ENCODE measurements at places on chromosomes 13 and 19.
A peak's percentile ranks its signal among the peaks of the same experiment; 100 is the strongest.

GRCh38 chr19:20858218-20858617 lies 64.8 kb upstream of the ZNF85 start:
- no peak for DNase-seq

DNA sequence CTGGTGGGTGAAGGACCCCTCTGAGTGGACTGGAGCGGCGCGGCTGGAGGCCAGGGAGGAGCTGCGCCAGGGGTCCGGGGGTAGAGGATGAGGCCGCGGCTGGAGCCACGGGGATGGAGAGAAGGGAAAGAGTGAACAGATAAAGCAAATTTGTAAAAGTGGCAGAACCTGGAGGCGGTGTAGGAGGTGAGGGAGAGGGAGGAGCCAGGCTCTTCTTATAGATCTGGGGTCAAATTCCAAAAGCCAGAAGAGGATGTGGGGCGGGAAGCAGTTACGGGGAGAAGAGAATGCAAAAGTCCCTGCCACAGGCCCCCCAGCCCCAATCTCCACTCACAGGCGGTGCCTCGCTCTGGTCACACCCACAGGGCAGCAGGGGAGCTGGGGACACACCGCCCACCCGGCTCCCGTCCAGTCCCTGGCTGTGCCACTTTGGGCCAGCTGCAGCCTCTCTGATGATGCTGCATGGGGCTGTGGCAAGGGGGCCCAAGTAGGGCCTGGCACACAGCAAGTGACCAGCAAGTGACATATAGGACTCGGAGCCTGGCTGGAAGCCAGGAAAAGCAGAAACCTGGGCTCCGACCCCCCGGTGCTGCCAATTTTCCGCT lies 11.1 kb downstream of the LRRC4B start:
- DNase-seq = no peak

DNA sequence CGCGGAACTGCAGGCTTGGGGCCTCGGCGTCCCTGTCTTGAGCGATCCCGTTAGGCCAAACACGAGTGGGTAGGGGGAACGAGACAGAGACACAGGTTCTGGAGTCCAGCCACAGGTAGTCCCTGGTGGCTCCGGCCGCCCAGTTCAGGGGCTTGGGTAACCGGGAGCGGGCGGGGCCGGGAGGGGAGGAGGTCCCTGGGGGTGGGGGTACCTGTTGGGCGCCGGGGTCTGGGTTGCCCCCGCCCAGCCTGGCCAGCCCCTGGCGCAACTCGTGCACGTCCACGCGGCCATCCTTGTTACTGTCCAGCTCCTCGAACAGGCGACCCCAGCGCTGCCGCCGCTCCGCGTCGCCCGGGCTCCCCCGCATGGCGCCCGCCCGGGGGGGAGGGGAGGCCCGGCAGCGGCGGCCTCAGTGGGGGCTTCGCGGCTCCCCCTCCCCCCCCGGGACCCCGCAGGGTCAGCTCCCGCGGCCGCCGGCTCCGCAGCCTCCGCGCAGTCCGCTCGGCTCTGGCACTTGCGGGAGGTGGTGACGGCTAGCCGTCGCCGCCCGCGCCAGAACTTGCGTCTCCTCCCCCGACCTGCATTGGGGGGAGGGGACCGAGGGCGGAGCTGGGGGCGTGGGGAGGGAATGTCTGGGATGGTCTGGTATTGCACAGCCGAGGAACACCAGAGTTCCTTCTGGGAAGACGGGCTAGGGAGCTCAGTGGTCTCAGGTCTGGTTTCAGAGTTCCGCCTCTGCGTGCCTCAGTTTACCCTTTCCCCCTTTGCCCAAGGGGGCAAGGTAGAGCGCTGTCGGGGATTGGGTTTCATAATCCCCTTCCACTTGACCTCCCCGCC lies at the start of gene SLC25A23:
SLC25A23 (minus strand) TSS at position 531 of the 837 bp plus-strand sequence; CDS start at position 367, 164 bp downstream.
- DNase-seq = peak; percentile 76

- no peak for DNase-seq
These were observed 26.6 kb downstream of the CD70 start for GRCh38 chr19:6564393-6564792.

DNA sequence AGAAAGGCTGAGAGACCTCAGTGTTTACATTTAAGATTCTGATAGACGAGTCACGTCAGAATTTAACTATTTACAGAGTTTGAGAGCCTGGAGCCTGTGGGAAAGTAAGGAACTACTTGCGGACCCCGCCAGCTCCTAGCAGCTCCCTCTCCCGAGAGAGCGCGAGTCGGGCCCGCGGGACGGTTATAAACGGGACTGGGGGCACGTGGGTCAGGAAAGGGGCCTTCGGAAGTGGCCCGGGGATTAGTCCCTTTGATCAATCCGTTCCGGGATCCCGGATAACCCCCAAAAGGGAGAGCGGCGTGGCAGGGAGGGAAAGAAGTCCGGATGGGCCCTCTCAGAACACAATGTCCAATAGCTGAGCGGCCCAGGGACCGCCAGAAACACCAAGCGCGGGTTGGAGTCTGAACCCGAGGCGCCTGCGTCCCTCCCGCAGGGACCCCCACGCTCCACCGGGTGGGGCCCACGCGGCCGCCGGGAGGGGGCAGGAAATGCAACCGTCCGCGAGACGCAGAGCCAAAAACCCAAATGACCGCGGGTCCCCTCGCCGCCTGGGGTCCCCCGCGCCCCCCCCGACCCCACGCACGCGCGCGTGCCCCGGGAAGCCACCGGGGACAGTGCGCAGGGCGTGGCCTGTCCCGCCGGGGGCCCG lies 3.6 kb downstream of the ZIC5 start:
- DNase-seq = no peak

- DNase-seq = no peak
These were observed 44.7 kb upstream of the GPI start for GRCh38 chr19:34320277-34320676.

DNA sequence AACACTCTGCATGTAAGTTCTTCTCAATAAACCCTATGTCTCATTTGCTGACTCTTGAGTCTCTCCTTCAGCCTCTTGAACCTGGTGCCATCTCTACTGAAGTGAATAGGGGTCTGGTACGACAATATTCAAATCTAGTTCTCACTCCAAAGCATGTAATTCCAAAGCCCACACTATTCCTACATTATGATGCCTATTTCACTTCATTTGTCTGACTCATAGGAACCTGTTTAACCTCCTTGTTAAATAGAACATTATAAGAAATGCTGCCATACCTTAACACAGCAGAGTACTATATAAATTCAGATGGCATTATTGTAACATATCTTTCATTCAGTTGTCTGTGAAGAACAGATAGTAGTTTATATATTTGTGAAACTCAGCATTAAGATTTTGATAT lies 67.1 kb downstream of the STARD13 start:
- DNase-seq = no peak

- DNase-seq = peak; percentile 17
These were observed 220.3 kb downstream of the KLF12 start for GRCh38 chr13:73913751-73914518.

DNA sequence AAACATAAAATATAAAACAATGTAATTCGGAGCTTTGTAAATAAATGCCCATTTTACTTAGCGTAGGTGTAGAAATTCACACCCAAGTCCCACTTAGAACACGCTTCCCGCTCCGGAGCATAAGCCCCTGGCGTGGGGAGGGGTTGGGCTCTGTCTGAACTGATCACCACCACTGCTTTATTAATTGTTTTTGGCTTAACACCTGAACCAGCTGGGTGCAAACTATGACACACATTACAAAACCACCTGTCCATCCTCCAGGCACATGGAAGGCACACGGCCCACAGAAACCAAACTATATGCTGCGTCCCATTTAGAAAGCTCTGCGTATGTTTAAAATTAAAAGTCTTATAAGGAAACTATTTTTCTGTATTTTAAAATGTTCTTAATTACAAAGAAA lies 25.9 kb downstream of the RASA3 start:
- DNase-seq = no peak

- DNase-seq = peak; percentile 95
These were observed at the start of gene SAMD1 for GRCh38 chr19:14090509-14091080. TSS of gene SAMD1 (minus strand) at chr19:14090751.

GRCh38 chr13:23744315-23744714 lies 144.9 kb downstream of the MIPEP start:
- DNase-seq = no peak

DNA sequence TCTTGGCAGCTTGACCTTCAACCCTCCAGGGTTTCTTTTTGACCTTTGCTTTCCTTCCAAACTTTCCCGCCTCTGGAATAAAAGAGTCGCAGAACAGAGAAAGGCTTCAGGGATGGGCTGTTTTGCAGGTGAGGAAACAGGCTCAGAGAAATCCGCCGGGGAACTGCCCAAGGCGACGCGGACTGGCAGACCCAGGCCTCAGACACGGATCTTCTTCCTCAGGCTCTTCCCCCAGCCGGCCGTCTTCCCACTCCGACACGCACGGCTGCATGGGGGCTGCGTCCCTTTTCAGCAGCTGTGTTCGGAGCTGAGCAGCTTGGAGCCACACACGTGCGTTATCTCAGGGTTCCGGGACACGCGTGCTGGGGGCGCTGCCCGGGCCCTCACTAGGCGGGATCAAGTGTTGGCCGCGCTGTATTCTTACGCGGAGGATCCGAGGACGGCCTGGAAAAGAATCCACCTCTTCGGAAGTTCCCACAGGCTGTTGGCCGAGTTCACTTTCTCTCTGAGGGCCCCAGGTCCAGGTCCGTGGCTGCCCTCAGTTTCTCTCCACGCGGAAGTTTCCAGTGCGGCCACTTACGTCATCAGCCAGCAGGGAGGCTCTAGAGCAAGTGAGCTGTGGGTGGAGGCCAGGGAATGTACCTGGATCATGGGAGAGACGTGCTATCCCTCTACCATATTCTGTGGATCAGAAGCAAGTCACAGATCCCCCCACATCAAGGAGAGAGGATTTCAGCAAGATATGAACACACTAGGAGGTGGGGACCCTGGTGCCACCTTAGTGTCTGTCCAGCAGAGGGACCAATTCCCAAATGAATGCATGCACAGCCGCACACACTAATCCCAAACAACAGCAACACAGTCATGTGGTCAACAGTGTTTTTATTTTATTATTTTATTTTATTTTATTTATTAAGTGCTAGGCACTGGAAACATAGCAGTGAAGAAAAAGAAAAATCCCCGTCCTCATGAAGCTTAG lies 100.4 kb downstream of the ING1 start:
- DNase-seq = no peak

- DNase-seq = no peak
These were observed 86.6 kb upstream of the POSTN start for GRCh38 chr13:37685206-37685605.

DNA sequence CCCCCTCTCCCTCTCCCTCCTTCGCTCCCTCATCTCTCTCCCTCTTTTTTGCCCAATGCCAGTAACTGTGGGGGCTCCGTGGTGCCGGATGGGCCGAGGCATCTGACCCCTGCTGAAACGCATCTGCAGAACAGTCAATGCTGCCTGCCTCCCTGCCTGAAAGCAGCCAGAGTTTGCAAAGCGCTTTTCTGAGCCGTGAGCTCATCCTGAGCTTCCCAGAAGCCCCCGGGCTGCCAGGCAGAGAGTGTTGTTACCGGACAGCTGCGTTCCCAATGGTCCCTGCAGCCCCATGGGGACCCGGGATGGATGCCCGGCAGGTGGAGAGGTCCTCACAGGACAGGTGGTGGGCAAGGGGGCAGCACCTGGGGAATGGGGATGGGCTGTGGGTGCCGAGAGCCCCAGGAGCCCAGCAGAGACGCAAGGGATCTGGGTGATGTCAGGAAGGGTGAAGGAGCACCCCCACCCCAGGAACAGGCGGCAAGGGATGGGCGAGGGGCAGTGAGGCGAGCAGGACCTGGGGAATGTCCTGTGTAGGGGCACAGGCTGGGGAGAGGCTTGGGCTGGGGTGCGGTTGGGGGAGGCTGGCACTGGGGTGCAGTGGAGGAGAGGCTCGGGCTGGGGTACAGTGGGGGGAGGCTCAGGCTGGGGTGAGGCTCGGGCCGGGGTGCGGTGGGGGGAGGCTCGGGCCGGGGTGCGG lies 33.0 kb downstream of the GPX4 start:
- no peak for DNase-seq

DNA sequence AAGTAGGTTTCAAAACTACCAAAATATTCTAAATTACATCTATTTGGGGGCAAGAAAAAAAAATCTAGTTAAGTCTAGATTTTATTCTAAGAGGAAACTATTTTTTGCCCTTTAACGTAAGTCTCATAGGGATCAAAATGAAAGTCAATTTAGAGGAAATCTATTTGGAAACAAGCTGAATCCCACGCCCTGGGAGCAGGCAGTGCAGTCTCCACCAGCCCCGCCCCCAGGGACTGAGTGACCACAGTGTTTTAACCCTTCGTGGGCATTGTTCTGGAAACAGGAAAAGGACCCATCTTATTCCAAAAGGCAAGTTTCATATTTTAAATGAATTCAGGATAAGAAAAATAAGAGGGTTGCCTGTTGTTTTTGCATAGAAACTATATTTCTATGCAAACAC lies 209.7 kb downstream of the SPRY2 start:
- peak; percentile 72 for DNase-seq

DNA sequence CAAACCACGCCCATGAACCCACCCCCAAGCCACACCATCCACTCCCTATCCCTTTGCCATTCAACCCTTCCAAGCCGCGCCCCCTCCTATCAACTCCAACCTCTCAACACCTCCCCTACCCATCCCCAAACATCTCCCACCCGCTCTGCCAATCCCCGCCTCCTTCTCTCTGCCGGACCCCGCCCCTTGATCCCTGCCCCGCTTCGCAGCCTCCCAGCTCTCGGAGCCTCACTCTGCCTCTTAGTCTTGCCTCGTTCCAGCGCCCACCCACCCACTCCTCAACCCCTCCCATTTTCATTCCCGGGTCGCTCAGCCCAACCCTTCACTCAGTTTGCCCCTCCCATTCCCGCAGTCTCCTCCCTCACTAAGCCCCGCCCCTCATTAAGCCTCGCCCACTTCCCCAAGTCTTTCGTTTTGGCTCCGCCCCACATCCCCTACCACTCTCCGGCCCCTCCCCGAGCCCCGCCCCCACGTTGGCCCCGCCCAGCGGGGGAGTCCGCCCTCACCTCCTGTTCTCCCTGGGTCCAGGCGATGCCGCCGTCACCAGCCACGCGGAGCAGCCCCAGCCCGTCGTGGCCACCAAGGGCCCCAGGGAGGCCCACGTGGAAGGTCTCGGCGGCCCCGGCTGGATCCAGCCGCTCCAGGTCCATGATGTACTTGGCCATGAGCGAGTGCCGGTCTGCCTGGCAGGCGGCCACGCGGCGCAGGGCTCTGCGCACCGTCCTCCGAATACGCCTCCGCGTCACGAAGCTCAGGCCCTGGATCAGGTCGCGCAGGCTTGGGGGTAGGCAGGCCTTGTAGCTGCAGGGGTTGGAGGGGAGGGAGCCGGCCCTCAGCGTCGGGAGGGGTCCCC lies 5.7 kb downstream of the JAK3 start:
- DNase-seq = peak; percentile 84

- DNase-seq = no peak
These were observed 725.0 kb downstream of the UQCRFS1 start for GRCh38 chr19:28487999-28488398.

- no peak for DNase-seq
These were observed 113.9 kb downstream of the CRYL1 start for GRCh38 chr13:20411638-20412342.

DNA sequence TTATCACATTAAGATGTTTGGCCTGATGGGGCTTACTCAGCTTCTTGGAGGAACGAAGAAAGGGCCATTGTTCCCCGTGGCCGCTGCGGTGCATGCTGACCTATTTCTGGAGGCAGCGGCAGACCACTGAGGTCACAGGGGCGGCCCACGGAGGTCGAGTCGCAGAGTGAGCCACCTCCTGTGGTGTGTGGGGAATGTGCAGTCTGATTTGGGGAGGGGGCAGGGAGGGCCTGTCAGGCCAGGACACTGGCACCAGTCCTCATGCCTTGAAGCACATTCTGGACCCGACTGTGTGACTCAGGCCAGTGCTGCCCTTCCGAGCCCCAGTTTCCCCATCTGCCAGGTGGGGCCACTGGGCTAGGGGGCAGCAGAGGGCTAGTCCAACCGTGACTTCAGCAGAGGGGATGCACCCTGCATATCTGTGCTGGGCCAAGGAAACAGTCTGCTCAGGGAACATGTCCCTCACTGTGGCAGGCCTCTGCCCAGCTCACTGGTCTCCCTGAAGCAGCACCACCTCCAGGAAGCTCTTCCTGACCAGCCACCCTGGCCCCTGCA lies 6.3 kb downstream of the SLC7A10 start:
- no peak for DNase-seq
